ENCODE measurements at places on chromosomes 11 and 22.
A peak's percentile ranks its signal among the peaks of the same experiment; 100 is the strongest.

DNA sequence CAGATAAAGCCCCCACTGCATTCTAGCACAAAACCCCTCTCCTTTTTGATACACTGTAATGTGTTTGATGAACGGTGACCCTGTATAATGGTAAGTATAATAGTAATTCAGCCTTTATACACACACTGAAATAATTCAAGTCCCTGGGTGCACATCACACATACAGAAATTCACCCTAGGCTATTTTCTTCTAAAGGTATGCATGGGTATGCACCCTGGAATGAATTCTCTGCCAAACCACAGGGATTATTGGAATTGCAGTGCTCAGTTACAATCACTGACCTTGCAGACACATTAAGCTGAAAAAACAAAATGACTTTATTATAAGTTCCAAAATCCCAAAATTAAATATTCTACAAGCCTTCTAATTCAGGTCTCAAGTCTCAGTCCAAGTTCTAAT is 245.9 kb upstream of the FAT3 start:
- DNase-seq: no peak

DNA sequence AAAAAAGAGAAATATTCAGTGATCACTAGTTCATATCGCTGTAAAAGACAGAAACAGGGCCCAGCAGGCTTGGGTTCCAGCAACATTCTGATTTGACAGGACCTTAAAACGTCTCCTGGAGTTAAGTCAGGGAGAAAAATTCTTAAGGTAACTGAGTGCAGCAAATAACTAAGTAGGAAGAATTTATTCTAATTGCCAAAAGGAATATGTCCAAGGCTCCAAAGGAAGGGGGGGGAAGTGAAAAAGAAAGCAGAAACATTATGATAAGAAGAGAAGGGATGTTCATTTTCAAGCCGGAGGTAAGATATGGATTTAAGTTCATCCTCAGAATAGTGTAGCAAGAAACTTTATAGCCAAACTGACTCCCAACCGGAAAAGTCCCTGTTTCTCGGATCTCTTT is 90.4 kb downstream of the WT1 start:
- DNase-seq: no peak

DNA sequence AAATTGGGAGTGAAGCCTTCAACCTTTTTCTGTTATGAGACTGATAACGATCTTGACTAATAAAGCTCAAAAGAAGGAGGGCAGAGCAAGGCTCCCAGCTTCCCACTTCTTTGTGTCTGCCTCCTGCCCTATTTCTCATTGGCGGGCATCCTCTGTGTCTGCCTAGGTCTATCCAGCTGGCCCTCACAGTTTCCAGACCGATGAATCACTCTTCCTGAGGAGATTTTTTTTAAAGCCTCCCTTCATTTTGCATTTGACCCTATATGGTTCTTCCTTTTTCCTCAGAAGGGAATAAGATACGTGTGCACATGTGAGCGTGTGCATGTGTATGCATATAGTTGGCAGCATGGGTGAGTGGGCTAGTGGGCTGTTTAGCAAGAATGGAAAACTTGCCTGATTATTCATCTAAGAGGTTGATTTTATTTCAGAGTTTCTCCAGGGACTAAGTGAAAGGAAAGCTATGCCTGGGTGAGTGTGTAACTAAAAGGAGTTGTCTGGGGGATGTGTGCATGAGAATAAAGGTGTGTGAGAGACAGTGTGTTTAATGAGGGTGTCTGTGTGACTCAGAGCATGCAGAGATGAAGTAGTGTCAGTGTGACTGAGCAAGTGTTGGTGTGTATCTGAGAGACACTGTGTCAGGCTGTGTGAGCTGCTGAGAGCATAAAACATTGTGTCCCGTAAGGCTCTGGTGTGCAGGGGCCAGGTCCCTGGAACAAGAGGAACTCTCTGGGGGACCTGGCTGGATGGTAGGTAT is 12.2 kb downstream of the PHLDB1 start:
- no peak for DNase-seq

DNA sequence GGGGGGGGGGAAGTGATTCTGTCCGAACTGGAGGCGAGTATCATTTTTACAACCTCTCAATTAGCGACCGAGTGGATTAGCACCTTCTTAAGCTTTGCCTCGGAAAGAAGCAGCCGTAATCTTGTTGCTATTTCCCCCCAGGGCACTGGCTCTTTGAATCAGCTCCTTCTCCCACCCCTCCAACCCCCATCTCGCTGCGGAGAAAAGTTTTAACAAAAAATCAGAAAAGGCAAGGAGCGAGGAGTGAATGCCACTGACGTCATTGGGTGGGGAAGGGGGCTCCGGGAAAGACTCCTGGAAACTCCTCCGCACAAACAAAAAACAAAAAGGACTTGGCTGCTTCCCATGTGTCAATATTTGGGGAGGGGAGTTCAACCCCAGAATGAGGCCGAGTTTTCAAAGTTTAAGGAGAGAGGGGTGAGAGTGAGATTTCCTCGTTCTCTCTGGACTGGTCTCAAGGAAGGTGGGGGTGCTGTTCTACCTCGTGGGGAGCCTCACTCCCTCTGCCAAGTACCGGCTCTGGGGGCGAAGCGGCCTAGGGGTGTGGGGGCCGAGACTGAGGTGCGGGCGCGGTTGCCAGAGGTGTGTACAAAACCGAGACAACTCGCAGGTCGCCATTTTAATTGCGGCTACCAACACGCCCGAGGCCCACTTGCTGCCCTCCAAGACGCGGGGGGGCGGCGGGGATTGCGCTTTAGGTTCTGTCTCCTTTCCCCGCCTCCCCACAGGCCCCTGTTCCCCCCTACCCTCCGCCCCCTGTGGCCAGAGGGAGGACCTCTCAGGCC is 2.5 kb upstream of the PAX6 start:
- DNase-seq: no peak

DNA sequence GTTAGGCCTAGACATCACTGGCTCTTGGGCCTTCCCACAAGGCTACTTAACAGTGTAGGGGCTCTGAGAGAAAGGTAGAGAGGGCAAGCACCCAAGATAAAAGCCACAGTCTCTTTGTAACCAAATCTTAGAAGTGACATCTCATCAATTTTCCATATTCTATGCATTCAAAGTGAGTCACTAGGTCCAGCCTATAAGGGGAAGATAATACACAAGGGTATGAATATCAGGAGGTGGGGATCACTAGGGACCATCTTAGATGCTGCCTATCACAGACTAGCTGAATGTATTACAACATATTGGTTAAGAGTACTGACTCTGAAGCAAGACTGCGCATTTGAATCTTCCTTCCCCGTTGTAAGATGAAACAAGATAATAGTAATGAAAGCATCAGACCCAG is 144.1 kb downstream of the RBFOX2 start:
- no peak for DNase-seq

GRCh38 chr22:49514211-49514610 is 313.5 kb downstream of the BRD1 start:
- no peak for DNase-seq

GRCh38 chr11:114158886-114159285 is 99.4 kb downstream of the ZBTB16 start:
- no peak for DNase-seq

DNA sequence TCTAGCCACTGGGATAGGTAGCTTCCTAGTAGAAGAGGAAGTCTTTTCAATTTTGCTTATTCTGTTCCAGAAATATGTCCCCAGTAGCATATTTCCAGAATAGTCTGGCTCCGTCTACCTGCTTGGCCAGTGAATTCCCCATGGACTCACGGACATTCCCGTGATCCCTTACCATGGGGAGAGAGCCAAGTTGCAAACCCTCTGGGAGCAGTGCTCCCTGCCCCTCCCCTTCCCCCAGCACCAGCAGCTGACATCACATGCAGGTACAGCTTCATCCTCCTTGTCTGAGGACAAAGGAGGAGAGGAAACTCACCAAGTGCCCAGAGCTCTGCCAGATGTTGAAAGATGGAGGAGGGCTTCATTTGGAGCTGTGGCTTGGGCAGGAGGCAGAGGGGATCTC is 61.2 kb downstream of the GRAMD1B start:
- no peak for DNase-seq

GRCh38 chr11:32435511-32435941 is at the start of gene WT1:
Gene WT1, minus strand, starts transcription at chr11:32435539.
- DNase-seq: no peak

DNA sequence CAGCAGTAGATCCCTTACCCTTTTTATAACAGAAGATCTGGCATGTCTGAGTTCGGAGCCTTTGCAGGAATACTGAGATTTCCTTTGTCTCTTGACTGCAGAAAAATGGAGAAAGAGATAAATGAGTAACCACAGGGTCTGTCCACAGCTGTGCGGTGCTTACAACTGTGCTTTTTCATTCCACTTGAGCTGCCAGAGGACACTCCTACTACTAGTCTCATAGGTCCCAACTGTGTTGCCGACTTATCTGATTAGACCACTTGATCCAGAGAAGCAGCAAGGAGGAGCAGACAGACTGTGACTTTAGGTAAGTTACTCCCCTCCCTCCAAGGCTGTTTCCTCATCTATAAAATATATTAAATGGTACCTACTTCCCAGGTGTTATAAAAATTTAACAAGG is 17.5 kb downstream of the FAM227A start:
- no peak for DNase-seq

DNA sequence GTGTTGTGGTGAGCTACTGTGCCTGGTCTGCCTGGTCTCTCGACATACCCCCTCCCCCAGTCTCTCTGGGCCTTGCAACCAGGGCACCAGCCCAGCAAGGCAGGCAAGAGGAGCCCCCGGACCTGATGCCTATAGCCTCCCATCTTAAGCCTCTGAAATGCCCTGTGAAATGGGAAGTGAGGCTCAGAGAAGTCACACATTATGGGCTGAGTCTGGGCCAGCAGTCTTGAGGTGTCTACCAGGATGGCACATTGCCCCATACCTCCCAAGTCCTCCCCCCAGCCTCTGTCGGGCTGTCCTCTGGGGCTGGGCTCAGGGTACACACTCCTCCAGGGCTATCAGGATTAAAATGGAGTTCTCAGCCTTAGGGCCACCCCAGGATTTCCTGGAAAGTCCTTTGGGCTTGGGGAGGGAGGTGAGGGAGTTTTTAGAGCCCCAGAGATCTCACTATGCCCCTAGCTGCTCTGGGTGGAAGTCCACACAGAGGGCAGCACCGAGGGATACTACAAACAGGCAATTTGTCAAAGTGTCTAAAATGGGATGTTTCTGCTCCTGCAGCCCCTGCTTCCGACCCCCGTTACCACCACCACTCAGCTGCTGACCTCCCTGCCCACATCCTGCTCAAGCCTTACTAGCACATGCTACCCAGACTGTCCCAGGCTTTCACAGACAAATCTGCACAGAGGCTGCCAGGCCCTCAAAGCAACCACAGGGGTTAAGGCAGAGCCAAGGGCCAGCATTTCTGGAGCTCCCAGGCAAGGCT is 3.1 kb upstream of the SH3BP1 start:
- no peak for DNase-seq

DNA sequence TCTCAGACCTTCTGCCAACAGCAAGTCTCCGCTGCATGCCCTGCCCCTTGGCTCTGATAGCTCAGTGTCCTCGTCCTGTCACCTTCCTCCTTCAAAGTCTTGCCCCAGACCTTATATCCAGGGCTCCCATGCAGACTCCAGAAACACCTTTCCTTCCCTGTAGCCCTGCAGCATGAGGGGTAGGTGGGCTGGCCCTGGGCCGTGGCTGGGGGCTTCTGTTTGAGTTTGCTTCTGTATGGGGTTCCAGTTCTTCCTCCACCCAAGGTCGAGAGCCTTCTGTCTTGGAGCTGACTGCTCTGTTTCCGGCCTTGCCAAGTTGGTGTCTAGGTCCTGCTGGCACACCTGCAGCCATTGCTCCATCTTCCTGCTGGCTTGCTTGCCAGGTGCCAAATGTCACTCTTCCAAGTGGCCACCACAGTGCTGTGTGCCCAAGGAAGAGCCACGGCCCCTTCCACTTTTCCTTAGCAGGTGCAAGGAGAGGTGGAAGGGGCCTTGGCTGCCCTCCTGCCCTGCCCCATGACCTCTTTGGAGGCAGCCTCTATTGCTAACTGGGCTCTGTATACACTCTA is 74.8 kb upstream of the NECTIN1 start:
- no peak for DNase-seq

DNA sequence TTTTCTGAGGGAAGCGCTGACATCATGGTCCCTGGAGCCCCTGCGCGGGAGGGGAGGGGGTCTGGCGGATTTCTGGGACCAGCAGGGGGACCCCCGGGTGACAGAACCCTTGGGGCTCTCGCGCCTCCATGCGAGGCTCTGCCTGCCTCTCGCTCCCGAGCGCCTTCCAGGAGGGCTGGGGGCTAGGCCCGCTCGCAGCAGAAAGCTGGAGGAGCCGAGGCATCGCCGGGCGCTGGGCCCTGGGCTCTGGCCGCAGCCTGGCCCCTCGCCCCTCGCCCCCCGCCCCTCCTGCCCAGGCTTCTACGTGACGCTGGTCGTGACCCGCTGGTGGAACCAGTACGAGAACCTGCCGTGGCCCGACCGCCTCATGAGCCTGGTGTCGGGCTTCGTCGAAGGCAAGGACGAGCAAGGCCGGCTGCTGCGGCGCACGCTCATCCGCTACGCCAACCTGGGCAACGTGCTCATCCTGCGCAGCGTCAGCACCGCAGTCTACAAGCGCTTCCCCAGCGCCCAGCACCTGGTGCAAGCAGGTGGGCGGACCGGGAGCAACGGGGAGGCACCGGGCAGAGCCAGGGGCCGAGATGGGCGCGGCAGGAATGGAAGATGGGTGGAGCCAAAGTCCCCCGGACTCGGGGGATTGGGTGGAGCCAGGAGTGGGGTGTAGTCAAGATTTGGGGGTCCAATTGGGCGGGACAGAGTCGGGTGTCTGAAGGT is 5.4 kb downstream of the BEST1 start:
- DNase-seq: peak; percentile 67

DNA sequence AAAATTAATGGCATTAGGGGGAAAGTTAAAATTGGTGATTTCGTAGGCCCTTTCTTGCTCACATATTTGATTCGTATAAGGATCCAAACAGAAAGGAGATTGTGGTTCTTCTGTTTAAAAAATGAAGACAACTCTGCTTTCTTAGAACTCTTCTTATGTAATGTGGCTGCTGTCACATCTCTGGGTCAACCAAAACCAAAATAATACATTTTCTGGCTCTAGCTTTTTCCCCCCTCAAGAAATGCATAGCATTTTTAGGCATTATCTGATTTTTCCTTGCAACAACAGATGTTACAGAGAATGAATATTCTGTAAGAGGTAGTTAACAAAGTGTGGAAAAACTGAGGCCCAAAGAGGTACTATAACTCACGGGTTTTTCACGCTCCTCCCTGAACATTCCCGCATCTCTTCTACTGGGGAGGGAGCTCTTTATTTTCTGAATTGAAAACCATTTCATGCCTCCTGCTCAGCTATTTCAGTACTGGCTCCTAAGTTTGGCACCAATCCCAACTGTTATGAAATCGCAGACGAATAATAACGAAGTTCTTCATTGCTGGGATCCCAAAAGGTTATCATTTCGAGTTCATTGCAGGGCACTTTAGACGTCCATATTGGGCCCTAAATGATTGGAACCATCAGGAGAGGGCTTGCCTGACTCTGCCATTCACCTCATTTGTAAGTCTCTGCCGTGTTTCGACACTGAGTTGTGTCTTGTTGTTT is 17.1 kb downstream of the GRAP2 start:
- DNase-seq: no peak

DNA sequence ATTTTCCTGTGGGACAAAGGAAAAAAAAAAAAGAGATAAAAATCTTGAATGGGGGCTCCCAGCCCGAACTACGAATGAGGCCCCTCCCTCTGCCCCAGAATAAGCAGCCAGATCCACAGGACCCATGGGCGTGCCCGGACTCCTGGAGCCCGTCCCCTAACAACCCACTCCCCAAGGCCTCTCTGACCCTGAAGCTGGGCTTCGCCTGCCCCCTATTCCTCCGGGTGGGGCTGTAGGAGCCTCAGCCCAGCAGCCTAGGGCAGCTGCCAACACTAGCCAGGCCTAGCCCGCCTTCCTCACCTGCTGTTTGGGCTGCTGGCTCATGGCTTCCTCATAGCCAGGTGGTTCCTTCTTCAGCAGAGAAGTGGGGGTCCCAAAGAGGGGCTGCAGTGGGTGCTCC is 46.6 kb downstream of the SGSM3 start:
- DNase-seq: no peak

- no peak for DNase-seq
Observed at GRCh38 chr22:19687561-19688300, 26.6 kb upstream of the SEPTIN5 start.

Data from hematopoietic multipotent progenitor cell treated with erythropoietin and hydrocortisone succinate and interleukin-3 and kit ligand, for 17 days (in vitro differentiated cells).